Activated T-cell treated with anti-CD3 and anti-CD28 coated beads, Interleukin-2, amount 50 U/mL, for 72 hours (primary cell): ENCODE measurements at places on chromosomes 13 and 19. TPM values are rescaled to one million over a fixed set of nuclear protein-coding genes. Genes with fewer than 3 reads are reported as not detected.

The UBE2L5 gene
- total RNA-seq = not detected

The S1PR5 gene
- 1.8 TPM for total RNA-seq

The RXFP2 gene
- not detected for total RNA-seq

The C13orf42 gene
- not detected for total RNA-seq

The CABP5 gene
- total RNA-seq = not detected

The CXCL17 gene
- total RNA-seq = not detected

The NLRP5 gene
- total RNA-seq = not detected

The FSD1 gene
- total RNA-seq = 17.1 TPM

The CBARP gene
- total RNA-seq = 0.58 TPM

- peak overlapping the region; percentile 94 for H3K27ac ChIP-seq
- peak; percentile 75 for DNase-seq
- peak overlapping the region; percentile 92 for H3K4me3 ChIP-seq
- peaks cover 44% of the 10 kb centered on the region for H3K4me1 ChIP-seq
These were observed 2.7 kb downstream of the ADGRE5 start for GRCh38 chr19:14383661-14384555.

- H3K4me1 ChIP-seq = no peaks in the 10 kb centered on the region
- H3K4me3 ChIP-seq = no peak overlapping the region
- DNase-seq = no peak
- H3K36me3 ChIP-seq = no peaks in the 10 kb centered on the region
- H3K27me3 ChIP-seq = no peaks in the 10 kb centered on the region
These were observed 204.5 kb upstream of the ATXN8OS start for GRCh38 chr13:69903081-69903480.

DNA sequence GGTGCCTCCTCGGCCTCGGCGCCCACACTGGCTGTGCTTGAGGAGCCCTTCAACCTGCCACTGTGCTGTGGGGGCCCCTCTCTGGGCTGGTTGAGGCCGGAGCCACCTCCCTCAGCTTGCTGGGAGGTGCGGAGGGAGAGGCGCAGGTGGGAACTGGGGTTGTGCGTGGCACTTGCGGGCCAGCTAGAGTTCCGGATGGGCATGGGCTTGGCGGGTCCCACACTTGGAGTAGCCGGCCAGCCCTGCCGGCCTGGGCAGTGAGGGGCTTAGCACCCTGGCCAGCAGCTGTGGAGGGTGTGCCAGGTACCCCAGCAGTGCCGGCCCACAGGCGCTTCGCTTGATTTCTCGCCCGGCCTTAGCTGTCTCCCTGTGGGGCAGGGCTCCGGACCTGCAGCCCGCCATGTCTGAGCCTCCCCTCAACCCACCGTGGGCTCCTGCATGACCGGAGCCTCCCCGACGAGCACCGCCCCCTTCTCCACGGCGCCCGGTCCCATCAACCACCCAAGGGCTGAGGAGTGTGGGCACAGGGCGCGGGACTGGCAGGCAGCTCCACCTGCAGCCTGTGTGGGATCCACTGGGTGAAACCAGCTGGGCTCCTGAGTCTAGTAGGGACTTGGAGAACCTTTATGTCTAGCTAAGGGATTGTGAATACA lies 723.8 kb downstream of the DIAPH3 start:
- H3K27ac ChIP-seq = no peak overlapping the region
- H3K4me3 ChIP-seq = no peak overlapping the region
- DNase-seq = no peak
- H3K4me1 ChIP-seq = no peaks in the 10 kb centered on the region
- no peaks in the 10 kb centered on the region for H3K36me3 ChIP-seq
- H3K27me3 ChIP-seq = no peaks in the 10 kb centered on the region

- H3K4me1 ChIP-seq = no peaks in the 10 kb centered on the region
- no peak for DNase-seq
- H3K27me3 ChIP-seq = peaks cover 12% of the 10 kb centered on the region
- peaks cover 4% of the 10 kb centered on the region for H3K36me3 ChIP-seq
- no peak overlapping the region for H3K27ac ChIP-seq
These were observed 62.9 kb upstream of the MCF2L start for GRCh38 chr13:112905990-112906641.

DNA sequence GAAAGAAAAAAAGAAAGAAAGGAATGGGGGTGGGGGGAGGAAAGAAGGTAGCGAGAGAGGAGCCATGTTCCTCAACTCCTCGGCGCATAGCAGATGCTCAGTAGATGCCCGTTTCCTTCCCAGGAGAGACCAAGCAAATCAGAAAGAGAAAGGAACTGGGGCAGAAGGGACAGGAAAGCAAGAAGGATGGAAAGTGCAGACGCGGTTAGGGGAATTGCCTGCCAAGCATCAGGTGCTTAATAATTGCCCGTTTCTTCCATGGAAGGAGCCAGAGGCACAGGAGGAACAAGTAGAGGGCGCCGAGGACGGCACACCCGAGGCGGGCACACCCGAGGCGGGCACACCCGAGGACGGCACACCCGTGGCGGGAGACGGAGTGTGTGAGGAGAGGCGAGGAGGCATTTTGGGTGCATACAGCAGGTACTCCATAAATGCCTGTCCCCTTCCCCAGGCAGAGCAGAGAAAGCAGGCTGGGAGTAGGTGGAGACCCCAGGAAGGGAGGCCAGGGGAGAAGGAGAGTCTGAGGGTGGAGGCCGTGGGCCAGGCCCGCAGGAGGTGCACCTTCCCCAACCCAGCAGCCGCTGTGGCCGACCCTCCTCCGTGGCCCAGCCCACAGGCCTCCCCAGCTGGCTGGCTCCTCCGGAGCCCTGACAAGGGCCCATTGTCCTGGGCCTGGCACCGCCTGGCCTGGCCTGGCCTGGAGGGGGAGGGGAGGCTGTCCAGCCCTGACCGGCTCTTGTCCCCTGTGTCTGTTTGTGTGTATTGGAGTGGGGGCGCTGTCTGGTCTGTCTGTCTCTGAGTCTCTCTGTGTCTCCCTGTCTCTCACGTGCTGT lies 14.6 kb downstream of the JOSD2 start:
- peaks cover 10% of the 10 kb centered on the region for H3K27me3 ChIP-seq
- no peak for DNase-seq
- H3K27ac ChIP-seq = no peak overlapping the region
- H3K36me3 ChIP-seq = no peaks in the 10 kb centered on the region
- H3K4me3 ChIP-seq = no peak overlapping the region

DNA sequence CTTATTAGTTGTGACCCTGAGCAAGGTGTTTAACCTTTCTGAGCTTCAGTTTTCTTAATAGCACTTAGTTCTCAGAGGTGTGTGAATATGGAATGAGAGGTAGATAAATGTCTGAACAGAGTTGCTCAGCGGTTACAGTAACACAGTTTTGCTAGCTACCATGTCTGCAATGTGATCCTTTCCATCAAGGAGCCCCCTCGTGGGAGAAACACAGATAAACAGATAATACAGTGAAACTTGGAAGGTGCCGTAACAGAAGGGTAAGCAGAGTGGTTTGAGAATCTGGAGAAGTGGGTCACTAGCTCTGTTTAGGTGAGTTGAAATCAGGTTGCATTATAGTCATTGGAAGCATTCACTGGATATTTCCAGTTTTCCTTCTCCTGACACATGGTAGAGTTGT lies 38.9 kb downstream of the IRS2 start:
- no peaks in the 10 kb centered on the region for H3K36me3 ChIP-seq
- H3K4me3 ChIP-seq = no peak overlapping the region
- H3K27me3 ChIP-seq = peaks cover 5% of the 10 kb centered on the region
- peaks cover 12% of the 10 kb centered on the region for H3K4me1 ChIP-seq
- no peak overlapping the region for H3K27ac ChIP-seq

- H3K27ac ChIP-seq = no peak overlapping the region
- DNase-seq = no peak
- no peaks in the 10 kb centered on the region for H3K36me3 ChIP-seq
- no peaks in the 10 kb centered on the region for H3K27me3 ChIP-seq
- H3K4me1 ChIP-seq = peaks cover 7% of the 10 kb centered on the region
These were observed 5.7 kb downstream of the ADPRHL1 start for GRCh38 chr13:113447596-113447995.

- H3K4me1 ChIP-seq = peaks cover 8% of the 10 kb centered on the region
- H3K27ac ChIP-seq = no peak overlapping the region
- H3K4me3 ChIP-seq = no peak overlapping the region
- H3K36me3 ChIP-seq = no peaks in the 10 kb centered on the region
These were observed 5.7 kb upstream of the CDC42EP5 start for GRCh38 chr19:54478677-54479266.

- H3K36me3 ChIP-seq = no peaks in the 10 kb centered on the region
- DNase-seq = no peak
- H3K27me3 ChIP-seq = no peaks in the 10 kb centered on the region
- H3K27ac ChIP-seq = no peak overlapping the region
- H3K4me1 ChIP-seq = peaks cover 38% of the 10 kb centered on the region
These were observed 64.9 kb downstream of the GADD45B start for GRCh38 chr19:2540646-2541454.

DNA sequence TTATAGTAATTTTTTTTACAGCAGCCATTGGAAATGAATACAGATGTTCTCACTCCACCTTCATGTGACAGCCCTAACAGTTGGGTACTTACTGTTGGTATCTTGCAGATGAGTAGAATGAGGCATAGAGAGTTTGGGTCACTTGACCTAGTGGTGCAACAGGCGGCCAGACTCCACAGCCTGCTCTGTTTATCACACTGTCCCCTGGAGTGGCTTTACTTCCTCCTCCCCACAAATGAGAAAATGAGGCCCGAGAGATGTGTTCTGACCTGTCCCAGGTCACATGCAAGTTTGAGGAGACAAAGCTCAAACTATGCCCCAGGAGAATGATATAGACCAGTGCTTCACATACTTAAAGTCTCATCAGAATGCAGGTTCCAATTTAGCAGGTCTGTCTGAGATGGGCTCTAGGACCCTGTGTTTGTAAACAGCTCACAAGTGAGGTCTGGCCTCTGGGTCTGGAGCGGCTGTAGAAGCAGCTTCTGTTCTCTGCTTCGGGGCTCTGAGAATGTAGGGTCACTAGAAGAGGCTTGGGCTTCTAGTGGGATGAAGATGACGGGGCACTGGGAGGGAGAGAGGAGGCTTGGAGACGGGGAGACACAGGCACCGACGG lies 37.4 kb upstream of the RCBTB2 start:
- H3K4me1 ChIP-seq = no peaks in the 10 kb centered on the region
- H3K27me3 ChIP-seq = peaks cover 56% of the 10 kb centered on the region
- no peak for DNase-seq
- H3K4me3 ChIP-seq = no peak overlapping the region
- H3K36me3 ChIP-seq = no peaks in the 10 kb centered on the region

- H3K4me1 ChIP-seq = no peaks in the 10 kb centered on the region
- peak; percentile 35 for DNase-seq
- H3K36me3 ChIP-seq = no peaks in the 10 kb centered on the region
- H3K27me3 ChIP-seq = no peaks in the 10 kb centered on the region
- H3K4me3 ChIP-seq = no peak overlapping the region
- no peak overlapping the region for H3K27ac ChIP-seq
These were observed 9.5 kb upstream of the URAD start for GRCh38 chr13:27997904-27998522.

DNA sequence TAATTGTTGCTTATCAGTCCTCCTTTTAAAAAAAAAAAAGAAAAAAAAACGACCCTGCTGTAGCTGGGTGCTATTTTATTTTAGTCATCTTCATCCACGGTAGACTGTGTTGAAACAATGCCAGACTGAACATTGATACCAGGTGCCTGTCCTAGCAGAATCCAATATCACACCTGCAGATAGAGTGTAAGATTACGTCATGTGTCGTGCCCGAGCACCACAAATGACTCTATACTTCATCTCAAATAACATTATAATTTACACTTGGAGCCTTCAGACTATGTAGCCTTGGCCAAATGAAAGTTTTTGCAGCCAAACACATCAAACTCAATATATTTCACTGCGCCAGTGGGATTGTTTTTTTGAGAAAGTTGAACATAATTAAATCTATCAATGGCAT lies 410.6 kb downstream of the FGF9 start:
- peaks cover 6% of the 10 kb centered on the region for H3K36me3 ChIP-seq
- DNase-seq = no peak
- H3K27me3 ChIP-seq = no peaks in the 10 kb centered on the region
- H3K4me1 ChIP-seq = peaks cover 43% of the 10 kb centered on the region
- no peak overlapping the region for H3K27ac ChIP-seq
- no peak overlapping the region for H3K4me3 ChIP-seq

GRCh38 chr19:18292462-18292809 lies 11.0 kb upstream of the JUND start:
- H3K36me3 ChIP-seq = peaks cover 9% of the 10 kb centered on the region
- no peak overlapping the region for H3K27ac ChIP-seq
- no peak for DNase-seq

DNA sequence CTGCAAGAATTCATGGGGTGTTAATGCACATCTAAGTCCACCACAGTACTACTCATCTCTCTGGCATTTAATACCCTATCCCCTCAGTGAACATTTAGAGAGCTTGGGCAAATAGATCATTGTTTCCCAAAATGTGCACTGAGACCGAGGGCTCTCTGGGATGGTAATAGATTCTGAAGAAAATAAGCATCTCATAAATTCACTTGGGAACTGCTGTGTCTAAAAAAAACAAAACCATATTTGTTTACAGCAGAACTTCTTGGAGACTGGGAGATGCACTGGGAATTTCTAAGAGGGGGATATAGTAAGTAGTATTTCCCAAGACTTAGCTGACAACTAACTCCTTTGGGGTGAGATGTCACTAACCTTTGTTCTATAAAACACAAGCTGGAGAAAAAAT lies 58.4 kb downstream of the ENOX1 start:
- H3K27me3 ChIP-seq = peaks cover 26% of the 10 kb centered on the region
- no peaks in the 10 kb centered on the region for H3K4me1 ChIP-seq
- H3K27ac ChIP-seq = no peak overlapping the region
- no peaks in the 10 kb centered on the region for H3K36me3 ChIP-seq
- no peak overlapping the region for H3K4me3 ChIP-seq
- no peak for DNase-seq

- H3K4me3 ChIP-seq = no peak overlapping the region
- DNase-seq = peak; percentile 3
- peaks cover 29% of the 10 kb centered on the region for H3K27me3 ChIP-seq
- H3K4me1 ChIP-seq = no peaks in the 10 kb centered on the region
- H3K27ac ChIP-seq = no peak overlapping the region
These were observed 34.7 kb downstream of the COL4A1 start for GRCh38 chr13:110272227-110272626.

GRCh38 chr13:85603735-85604134 lies 195.5 kb downstream of the SLITRK6 start:
- H3K36me3 ChIP-seq = no peaks in the 10 kb centered on the region
- H3K4me3 ChIP-seq = no peak overlapping the region
- H3K4me1 ChIP-seq = no peaks in the 10 kb centered on the region
- H3K27me3 ChIP-seq = no peaks in the 10 kb centered on the region
